ENCODE measurements at places on chromosomes 2 and 18. TPM values are rescaled to one million over a fixed set of nuclear protein-coding genes. Genes with fewer than 3 reads are reported as not detected.

DNA sequence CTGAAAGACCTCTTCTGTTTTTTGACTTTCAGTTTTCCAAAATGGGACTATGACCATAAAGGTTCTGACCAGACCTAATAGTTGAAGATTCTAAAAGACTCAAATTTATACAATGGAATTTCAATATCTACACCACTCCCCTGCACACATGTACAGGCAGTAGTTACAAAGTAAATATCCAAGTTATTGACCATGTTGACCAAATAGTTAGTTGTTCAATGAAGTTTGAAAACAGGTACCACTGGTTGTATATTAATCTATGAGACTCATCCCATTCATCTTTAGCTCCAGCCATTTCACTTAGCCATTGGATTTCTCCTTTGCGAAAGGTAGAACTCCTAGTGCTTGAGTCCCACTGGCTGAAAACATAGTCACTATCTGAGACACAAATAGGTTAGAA lies 277.4 kb downstream of the SETBP1 start:
- no peak for DNase-seq

- DNase-seq, result no peak
These were observed 230.1 kb upstream of the PXDN start for GRCh38 chr2:1974397-1974796.

Gene C2orf72
- total RNA-seq, result not detected

Gene TRIM43
- total RNA-seq, result not detected

DNA sequence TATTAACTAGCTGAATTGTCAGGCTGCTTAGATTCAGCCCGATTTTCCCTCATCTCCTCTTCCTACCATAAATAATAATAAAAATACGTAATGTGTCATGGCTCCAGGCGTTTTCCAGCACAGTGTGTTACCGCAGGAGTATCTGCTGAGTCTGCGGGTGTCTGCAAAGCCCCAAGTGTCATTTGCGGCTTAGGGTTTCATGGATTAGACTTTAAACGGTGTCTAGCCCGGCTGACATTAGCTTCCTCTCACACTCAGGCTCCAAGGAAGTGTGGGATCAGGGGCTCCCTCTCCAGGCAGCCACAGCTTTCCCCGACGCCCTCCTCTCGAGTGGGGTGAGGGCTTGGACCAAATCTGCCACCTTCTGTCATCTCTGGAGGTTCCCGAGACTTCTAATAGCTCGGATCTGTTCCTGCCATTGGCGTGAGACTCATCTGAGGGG lies 14.1 kb upstream of the HOXD1 start:
- DNase-seq, result no peak

GRCh38 chr18:54616220-54616848 lies 25.3 kb downstream of the DYNAP start:
- no peak for DNase-seq

DNA sequence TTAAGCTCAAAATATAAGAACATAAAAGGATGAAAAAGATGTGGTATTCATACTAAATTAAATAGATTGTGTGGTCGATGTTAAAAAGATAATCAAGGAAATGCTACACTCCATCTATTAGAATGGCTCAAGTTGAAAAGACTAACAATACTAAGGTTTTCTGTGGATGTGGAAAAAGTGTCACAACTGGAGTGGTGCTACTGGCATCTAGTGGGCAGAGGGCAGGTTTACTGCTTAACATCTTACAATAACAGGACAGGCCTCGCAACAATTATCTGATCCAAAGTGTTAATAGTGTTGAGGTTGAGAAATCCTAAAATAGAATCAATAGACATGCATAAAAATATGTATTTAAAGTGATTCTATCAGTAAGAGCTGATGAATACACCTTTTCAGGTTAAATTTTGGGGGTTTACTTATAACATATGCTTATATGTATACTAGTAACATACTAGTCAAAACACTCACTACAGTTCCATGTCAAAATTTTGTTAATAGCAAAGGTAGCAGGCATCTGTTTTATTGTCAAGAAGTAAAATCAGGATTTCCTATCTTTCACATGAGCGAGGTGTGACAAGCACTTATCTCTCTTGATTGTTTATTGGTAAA lies 91.5 kb upstream of the TMEFF2 start:
- DNase-seq, result no peak

DNA sequence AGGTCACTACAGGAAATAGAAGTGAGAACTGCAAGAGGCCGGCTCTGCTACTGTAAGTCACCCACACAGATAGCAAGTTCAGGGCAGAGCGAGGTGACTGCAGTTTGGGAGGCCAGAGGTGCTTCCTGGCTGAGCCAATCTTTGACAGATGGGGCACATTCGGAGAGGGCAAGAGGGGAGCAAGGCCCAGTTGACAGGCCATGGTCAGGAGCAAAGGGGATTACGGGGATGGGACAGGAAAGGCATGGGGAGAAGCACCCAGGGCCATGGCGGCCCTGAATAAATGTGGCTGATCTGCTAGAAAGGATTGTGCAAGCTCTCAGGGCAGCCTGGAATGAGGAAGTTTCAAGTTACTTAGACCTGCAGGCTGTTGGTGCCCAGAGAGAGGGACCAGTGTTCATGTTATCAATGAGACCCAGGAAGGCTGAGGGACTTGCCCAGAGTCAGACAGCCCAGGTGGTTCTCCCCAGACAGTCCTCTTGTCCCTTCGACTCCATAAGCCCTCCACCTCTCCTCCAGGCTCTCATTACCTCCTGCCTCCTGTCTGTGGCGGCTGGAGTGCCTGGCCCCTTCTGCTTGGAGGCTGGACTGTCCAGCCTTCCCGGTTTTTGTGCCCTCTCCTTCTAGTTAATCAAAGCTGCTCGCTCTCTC lies 123.3 kb downstream of the CTIF start:
- DNase-seq, result no peak

GRCh38 chr2:163558251-163559021 lies 177.4 kb downstream of the FIGN start:
- DNase-seq, result no peak

DNA sequence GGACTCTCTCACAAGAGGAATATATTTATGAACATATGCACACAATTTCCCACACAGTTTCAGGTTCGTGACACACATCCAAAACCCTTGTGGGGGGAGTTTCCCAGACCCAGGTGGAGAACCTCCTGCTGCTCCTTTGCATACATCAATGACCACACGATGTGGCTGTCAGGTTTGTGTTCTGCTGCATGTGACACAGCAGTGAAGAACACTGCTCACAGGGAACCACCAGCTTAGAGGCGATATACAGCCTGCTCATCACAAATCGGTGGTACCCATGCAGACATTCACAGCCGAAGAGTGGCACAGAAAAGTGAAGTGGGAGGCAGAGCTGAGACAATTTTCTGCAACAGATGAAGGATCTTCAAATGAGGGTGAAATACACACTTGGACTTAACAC lies 175.6 kb upstream of the ZFP36L2 start:
- DNase-seq, result no peak

GRCh38 chr2:42169874-42170521 lies 845 bp downstream of the EML4 start:
- no peak for DNase-seq

DNA sequence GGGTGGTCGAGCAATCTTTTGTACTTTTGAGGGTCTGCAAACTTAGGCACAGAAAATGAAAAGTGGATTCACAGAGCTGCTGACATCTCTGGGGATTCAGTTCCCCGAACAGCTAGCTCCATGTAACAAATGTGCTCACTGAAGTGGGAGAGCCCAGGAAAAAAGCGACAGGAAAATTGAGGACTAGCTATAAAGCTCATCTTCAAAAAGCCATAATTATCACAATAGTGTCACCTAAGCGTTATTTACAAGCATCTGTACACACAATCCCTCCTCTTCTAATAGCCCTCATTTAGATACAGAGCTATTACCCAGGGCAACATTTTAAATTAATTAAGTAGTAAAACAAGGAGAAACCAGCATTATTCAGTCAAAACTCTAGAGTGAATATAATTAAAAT lies 36.1 kb downstream of the RNF152 start:
- DNase-seq, result no peak

Gene PROM2
- total RNA-seq, result 0.69 TPM

Gene TMEM37
- total RNA-seq, result 0.51 TPM

Gene SULT1C4
- not detected for total RNA-seq

DNA sequence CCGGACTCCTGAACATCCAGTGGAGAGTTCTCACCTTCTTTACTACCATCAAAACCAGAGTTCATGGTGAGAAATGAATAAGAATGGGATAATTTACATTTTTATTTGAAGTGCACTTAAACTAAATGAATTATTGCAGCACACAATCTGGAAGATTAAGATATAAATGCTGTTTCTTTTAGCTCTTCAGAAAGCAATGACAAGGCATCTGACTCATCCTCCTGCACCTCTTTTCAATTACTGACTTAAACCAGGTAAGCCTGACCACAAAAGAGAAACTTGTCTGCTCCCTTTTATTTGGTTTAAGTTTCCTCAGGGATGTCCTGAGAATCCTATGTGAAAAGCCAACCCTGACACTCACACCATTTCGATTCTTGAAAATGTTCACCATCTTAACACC lies 720 bp upstream of the DSC2 start:
- no peak for DNase-seq

GRCh38 chr2:23617811-23618215 lies 232.8 kb downstream of the KLHL29 start:
- no peak for DNase-seq

Gene CRYGD
- not detected for total RNA-seq

Gene CHRND
- not detected for total RNA-seq

- DNase-seq, result no peak
These were observed 292.1 kb downstream of the PTGR3 start for GRCh38 chr18:74916773-74917393.

GRCh38 chr2:241003830-241004564 lies 5.6 kb downstream of the SNED1 start:
- no peak for DNase-seq

DNA sequence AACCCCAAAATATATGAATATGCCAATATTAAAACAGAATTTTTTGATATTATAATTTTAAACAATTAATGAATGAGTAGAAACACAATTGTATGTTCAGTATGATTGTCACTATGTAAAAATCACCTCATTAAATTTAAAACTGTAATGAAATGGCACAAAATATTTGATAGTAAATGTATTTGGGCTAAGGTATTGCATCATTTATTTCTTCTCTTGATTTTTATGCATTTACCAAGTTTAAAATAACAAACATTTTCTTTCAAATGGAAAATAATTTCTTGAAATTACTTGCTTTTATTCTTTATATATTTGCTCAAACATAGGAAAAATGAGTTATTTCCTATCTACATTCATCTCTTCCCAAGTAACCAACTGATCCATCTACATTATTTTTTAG lies 782.6 kb downstream of the KCNJ3 start:
- no peak for DNase-seq

GRCh38 chr2:221530653-221531037 lies 41.5 kb downstream of the EPHA4 start:
- no peak for DNase-seq

DNA sequence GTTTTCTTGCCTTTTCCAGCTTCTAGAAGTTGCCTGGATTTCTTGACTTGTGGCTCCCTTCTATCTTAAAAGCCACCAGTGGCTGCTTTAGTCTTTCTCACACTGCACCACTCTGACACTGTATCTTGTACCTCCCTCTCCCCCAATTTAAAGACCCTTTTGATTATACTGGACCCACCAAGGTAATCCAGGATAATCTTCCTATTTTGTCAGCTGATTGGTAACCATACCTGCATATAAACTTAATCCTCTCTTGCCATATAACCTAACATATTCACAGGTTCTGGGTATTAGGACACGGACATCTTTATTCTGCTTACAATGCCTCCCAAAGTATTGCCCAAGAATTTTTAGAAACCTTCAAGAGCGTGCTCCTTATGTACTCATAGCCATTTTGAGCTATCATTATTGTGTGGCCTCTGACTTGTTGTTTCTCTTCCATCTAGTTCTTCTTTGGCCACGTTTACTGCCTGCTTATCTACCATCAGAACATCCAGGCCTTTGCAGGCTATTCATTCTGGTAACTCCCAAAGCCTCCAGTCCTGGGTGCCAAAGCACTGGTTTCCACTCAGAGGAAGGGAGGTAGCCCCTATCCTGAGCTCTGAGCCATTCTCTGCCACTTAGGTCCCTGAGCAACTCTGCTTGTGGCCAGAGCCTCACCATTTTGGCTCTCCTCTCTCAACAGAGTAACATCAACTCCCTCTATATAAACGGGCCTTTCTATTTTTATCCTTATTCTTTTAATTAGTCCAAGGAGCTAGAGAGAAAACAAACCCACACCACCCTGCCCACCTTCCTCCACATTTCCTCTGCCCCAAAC lies 70.8 kb downstream of the MYO3B start:
- no peak for DNase-seq

Gene ONECUT2
- total RNA-seq, result not detected

DNA sequence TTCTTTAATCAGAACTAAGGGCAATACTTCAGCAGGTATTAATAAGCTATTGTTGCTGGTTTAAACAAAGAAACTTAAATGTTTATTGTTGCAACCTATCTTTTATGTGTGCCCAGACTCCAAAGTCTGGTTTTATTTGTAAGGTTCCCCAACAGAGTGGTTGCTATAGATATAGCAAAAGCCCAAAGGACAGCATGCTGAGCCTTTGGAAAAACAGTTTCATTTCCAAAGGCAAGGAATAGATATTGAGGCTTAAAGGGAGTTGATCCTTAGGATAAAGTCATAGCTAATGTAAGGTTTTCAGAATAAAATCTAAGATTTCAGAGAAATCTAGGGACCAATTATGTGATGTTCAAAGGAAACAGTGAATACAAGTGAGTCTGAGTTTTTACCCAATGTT lies 413.2 kb upstream of the SLC14A2 start:
- DNase-seq, result no peak

GRCh38 chr18:58402247-58402646 lies 226.6 kb downstream of the ALPK2 start:
- DNase-seq, result no peak

Gene EPAS1
- total RNA-seq, result 6.4 TPM

Gene ARHGEF4
- total RNA-seq, result 2.7 TPM
